ENCODE measurements at places on chromosomes 4 and X.

DNA sequence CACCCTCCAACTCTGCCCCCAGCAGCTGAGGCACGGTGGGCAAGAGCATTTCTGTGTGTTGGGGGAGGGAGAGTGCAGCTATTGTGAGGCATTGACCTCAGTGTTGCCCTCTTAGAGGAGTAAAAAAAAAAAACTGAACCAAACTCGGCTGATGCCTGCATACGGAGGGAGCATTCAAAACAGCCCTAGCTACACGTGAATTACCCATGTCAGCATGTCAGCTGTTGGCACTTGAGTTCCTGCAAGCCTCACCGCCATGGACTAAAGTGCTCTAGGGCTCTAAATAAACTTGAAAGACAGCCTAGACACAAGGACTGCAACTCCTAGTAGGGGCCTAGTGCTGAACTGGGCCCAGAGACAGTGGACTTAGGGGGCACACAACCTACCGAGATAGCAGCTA, 22.0 kb downstream of the ITIH6 start:
- no peak for DNase-seq

- no peak for DNase-seq
Observed at GRCh38 chrX:1360171-1360570, 23.6 kb downstream of the IL3RA start.

GRCh38 chr4:4864443-4864939, 5.0 kb downstream of the MSX1 start:
- peak; percentile 23 for DNase-seq

- DNase-seq: no peak
Observed at GRCh38 chr4:54719378-54719777, 61.6 kb downstream of the KIT start.

GRCh38 chr4:148216321-148216720, 225.9 kb downstream of the NR3C2 start:
- DNase-seq: no peak

GRCh38 chr4:112840061-112840460, 203.1 kb downstream of the LARP7 start:
- DNase-seq: no peak

GRCh38 chr4:43968011-43968410, 480.6 kb downstream of the KCTD8 start:
- no peak for DNase-seq

DNA sequence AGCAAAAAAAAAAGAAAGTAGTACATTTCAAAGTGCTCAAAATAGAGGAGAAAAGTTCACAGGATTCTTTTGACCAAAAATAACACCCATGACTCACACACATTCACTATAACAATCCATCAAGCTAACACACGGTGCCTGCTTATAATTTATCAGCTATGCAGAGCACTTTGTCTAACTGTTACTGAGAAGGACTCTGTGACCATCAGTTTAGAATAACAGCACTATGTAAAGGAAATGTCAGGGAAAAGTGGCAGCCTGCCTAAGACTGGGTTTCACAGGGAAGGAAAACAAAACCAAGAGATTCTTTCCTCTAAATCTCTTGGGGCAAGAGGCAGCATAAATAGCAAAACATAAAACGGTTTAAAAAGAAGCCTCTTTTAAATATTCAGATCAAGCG, 54.8 kb downstream of the CCDC149 start:
- DNase-seq: peak; percentile 91

DNA sequence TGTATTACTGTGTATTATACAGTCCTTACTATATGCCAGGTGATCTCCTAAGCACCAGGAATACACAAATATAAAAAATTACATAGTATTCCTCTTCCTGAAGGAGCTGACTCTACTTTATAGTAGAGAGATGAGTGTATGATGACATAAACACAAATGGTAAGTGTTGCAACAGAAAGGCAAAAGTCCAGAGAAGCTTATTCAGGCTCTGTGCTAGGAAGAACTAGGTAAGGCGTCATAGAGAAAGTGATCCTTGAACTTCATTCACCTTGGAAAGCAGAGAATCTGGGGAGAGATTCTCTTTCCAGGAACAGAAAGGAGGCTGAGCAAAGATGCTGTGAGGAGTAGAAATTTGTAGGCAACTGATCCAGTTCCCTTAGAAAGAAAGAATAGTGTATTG, 115.0 kb upstream of the KCNIP4 start:
- no peak for DNase-seq

DNA sequence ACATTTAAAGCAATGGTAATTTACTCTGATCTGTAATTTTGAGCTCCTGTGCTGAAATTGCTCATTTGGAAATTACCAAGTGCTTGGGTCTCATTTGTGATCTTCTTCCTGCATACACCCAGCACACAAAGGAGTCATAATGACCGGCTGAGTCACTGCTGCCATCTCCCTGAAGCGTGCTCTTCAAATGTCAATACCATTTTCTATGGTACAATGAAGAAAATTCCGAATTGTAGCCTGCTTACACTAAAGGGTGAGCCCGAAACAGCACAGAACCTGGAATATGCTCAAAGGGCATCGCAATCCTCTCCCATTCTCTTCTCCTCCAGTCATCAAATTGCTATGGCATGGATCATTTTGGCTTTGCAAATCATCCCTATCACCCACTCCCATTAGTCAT, 140.5 kb downstream of the GRIA3 start:
- no peak for DNase-seq

- DNase-seq: no peak
Observed at GRCh38 chrX:37753384-37753783, 26.5 kb upstream of the CYBB start.

GRCh38 chr4:27101126-27101525, 240.5 kb downstream of the STIM2 start:
- no peak for DNase-seq

DNA sequence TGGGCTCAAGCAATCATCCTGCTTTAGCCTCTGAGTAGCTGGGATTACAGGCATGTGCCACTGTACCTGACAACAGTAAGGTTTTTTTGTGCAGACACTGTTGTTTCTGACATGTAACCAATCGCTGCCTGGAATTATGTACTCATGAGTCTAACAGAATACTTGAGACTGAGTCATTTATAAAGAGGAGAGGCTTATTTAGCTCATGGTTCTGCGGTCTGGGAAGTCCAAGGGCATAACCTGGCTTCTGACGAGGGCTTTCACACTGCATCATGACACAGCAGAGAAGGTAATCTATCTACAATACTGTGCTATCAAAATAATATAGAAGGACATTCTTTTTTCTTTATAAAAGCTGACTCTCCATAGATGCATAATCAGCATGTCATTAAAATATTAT, 115.5 kb upstream of the STOX2 start:
- no peak for DNase-seq

DNA sequence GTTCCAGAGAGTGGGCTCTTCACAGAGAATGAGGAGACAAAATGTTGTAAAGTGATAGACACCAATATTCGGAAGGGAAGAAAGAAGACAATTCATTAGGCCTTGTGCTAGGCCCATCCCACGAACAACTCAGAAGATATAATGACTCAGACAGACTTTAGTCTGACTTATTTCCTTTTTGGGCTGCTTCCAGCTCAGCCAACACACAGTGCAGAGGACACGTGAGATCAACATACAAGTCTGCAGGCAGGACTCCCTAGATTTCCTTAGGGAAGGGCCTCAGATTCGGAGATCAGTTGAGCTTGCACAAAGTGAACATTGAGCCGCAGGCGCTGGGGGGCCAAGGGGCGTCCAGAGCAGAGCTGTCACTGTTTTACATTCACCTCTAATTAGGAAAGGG, 290.7 kb upstream of the TENM3 start:
- peak; percentile 61 for DNase-seq

GRCh38 chr4:79209081-79209480, 116.8 kb downstream of the NAA11 start:
- DNase-seq: no peak

DNA sequence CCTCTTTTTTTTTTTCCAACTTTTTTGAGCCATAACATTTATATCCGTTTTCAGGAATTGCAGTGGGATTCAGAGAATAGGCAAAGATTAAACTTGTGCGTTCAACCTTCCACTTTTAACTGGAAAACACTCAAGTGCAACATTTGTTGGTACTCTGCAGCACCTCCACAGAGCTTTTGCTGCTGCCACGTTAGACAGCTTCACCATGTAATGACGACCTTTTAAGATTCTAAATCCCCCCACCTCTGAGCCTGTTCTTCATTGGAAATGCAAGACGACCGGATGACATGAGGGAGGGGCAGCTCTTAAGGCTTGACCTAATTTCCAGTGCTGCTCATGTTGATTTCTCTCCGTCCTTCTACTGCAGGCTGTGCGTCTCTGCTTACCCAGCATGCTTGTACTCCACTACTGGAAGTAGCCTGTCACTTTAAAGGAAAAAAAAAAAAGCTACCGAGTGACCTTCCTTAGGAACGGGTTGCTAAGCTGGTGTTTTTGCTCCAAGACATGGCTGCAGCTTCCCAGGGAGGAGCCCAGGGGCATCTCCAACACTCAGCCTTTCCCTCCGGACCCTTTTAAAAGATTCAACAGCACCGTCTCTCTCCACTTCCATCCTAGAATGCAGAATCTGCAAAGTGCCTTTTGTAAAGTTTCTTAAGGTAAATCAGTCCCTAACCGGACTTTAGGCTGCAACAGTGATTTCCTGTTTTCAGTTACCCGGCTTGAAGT, at the start of gene CC2D2A:
Gene CC2D2A, plus strand, starts transcription at position 481 of the 726 bp plus-strand sequence. CDS start 6,051 bp downstream, outside the sequence.
- DNase-seq: peak; percentile 61

- no peak for DNase-seq
Observed at GRCh38 chrX:100606753-100607152, 22.0 kb downstream of the TNMD start.

DNA sequence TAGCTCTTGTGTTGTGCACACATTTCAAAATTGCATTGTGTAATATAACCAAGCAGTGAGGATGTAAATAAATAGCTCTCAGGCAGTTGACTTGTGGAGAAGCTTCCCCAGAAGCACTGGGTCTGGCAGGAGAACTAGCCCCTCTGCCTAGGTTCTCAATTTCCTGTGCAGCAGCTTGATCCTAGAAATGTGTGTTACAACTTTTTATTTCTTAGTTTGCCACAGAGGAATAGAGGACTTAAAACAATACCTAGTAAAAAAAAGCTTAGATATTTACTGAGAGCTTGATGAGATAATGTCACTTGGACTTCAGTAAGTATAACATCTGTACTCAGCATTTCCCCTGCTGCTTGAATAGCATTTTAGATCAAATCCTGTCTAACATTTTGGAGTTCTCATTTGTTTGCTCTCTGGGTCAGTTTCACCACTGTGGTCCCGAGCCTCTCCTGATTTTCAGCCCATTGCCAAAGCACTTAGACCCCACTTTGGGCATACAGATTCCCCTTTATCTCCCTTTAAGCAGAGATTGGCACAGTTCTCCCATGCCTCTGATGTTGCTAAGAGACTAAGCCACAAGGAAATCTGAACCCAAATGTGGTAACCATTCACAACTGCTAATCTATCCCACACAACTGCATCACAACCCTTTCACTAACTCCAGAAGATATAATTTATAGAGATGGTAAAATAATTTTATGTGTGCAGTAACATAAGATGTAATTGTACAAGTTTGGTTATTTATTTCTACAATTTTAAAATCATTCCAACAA, 98.2 kb upstream of the NRK start:
- no peak for DNase-seq

All from fibroblast of gingiva (primary cell).